ENCODE measurements at places on chromosomes 11 and 22.

DNA sequence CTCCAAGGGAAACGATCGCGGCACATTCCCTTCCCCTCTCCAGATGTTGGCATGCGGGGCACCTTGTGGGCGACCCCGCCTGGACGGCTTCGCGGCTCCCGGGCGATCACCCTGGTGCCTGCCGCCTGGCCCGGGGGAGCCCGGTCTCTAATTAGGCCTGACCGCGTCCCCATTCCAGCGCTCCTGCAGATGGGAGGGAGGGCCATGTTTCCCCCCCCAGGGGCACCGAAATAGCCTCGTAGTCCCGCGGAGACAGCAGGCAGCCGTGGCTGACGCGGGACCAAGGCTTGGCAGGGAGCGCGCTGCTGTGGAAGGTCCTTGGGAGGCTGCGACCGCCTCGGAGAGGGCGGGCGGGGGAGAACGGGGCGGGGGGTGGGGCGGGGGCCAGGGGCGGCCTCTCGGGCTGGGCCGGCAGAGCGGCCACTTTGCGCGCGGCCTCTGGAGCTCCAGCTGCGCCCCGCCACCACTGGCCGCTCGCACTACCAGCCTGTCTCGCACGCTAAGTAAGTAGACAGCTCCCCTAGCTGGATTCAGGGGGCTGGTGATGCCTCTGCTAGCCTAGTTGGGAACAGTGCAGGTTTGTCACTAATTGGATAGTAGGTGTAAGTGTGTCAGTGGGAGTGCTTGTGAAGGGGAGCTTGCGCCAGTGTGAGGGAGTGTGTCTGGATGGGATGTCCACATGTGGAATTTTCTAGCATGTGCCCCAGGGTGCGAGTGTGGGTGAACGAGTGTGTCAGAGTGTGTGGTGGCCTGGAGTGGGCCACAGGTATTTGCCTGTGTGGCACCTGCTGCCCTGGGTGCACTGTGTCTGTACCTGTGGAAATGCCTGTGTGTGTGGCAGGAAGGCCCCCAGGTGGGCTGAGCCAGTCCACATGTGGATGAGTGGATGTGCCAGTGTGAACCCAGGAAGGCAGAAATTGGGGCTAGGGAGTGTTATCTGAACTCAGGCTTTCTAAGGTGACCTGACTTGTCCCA lies at the start of gene INSC:
Gene INSC (plus strand): TSS at position 423 of the 975 bp plus-strand sequence. CDS start 34,252 bp downstream, outside the sequence.
- no peak for DNase-seq

DNA sequence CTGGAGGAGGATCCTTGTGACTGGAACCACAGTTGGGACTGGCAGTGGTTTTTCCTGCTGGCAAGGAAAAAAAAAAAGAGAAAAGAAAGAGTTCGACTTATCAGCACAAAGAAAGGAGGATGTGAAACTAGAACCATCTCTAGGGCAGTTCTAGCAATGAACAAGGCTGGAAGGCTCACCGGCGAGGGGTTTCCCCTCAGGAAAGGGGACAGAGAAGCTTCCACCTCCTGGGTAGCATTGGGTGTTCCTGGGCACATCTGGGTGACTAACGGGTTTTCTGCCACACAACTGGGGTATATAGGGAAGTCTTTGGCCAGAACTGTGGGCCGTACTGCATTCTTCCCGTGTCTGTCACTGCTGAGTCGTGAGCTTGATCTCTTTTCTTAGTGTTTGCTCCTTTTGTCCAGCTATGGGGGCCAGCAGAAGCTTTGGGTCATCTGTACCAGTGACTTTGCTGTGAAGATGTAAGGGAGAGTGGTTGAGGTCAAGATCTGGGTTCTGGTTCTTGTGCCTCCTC lies 109.4 kb upstream of the OR4B1 start:
- DNase-seq = no peak

- DNase-seq = no peak
Observed at GRCh38 chr11:119100246-119100970, 1.2 kb downstream of the DPAGT1 start.

DNA sequence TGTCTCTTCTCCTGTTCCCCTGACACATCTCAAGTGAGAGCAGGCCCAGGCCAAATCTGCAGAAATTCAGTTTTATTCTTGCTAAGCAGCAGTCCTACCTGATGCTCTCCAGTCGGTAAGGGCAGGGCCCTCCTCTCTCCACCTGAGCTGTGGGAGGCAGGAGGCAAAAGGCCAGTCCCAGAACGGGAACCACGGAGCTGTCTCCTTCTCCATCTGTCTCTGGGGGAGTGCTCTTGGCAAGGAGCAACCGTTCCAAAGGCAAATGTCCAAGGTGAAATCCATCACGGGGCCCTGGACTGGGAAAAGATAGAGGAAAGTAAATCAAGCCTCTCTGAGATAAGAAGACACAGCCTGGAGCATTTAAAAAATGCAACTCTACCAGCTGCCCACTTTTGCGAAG lies 65.2 kb upstream of the CDON start:
- peak; percentile 75 for DNase-seq

- DNase-seq = peak; percentile 88
Observed at GRCh38 chr22:46122511-46122971, 27.8 kb upstream of the PPARA start.

DNA sequence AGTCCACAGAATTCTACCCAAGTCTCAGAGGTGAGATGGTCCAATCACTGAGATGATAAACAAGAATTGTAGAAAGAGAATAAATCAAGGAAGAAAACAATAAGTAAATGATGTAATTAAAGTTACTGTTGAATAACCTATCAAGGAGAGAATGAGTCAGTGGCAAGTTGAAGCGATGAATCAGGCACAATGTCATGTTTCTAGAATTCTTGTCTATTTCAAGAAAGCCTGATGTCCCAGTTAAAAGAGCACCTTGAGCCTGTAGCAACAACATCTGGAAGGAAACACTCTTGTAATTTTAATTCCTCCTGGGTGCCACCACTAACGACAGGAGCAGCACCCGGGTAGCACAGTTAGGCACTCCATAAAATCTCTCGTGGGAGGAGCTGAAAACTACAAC lies 67.9 kb upstream of the SLC35C1 start:
- DNase-seq = no peak

DNA sequence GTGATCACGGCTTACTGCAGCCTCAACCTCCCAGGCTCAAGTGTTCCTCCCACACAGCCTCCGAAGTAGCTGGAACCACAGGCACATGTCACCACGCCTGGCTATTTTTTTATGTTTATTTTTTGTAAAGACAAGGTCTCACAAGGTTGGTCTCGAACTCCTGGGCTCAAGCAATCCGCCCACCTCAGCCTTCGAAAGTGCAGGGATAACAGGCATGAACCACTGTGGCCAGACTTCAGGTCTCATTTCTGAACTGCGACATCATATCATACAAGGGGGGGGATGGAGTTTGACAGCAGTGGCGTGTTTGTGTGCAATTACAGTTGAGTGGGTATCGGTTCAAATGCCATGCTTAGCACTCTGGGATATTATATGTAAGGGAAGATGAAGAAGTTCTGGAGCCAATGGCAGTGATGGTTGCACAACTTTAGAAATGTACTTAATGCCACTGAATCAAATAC lies 6.9 kb downstream of the NAALADL1 start:
- no peak for DNase-seq

GRCh38 chr11:65591939-65592857 lies 3.4 kb downstream of the KCNK7 start:
- no peak for DNase-seq

DNA sequence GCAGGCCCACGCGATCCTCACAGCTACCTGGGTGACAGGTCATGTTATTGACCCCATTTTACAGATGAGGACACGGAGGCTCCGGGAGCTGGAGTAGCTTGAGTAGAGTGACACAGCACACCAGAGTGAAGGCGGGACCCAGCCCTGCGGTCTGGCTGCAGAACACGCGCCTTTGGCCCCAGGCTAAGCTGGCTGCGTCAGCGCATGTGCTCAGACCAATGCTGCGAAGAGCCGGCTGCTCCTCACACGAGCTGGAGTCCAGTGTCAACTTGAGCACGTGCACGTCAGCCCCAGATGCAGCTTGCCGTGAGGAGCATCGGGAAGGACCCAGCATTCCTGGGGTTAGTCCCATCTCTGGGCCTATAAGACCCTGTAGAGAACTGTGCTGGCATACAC lies 49.9 kb downstream of the SCUBE1 start:
- DNase-seq = no peak

DNA sequence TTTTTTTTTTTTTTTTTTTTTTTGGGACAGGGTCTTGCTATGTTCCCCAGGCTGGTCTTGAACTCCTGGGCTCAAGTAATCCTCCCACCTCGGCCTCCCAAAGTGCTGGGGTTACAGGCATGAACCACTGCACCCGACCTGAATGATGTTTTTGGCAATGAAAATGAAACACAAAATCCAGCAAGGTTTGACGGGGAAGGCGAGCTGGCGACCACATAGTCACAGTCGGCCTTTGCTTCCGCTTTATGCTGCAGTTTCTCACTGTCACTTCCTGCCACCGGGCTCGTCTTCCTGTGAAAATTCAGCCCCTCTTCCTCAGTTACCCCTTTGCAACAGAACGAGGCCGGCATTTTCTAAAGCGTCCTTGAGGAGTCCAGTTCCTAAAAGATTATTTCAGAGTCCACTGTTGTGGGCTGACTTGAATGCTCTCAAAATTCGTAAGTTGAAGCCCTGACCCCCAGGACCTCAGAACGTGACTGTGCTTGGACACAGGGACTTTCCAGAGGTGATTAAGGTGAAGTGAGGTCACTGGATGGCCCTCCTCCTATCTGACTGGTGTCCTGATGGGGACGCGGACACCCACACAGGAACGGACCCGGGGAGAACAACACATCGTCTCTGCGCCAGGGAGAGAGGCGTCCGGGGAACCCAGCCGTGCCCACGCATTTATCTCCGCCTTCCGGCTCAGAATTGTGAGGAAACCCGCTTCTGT lies 2.9 kb upstream of the BID start:
- no peak for DNase-seq

DNA sequence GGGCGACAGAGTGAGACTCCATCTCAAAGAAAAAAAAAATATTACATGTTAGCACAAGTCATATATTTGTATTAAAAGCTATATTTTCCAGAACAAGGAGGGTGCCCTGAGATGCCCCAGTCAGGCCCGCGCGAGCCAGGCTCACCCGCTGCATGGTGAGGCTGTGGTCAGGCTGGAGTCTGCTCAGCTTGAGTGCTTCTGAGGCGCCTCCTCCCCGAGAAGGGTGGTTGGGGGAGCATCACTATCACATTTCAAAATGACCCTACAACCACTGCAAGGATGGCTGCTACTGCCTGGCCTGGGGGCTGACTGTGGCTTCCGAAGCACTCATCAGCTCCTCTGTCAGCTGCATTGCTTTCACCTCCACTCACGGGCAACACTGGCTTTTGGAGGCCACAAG lies 77.1 kb downstream of the SCUBE1 start:
- no peak for DNase-seq

GRCh38 chr22:44730490-44731356 lies 21.7 kb upstream of the ARHGAP8 start:
- DNase-seq = no peak

- no peak for DNase-seq
Observed at GRCh38 chr11:130527636-130528297, 79.3 kb downstream of the ADAMTS15 start.

- DNase-seq = no peak
Observed at GRCh38 chr11:8327761-8328192, 64.1 kb upstream of the LMO1 start.

DNA sequence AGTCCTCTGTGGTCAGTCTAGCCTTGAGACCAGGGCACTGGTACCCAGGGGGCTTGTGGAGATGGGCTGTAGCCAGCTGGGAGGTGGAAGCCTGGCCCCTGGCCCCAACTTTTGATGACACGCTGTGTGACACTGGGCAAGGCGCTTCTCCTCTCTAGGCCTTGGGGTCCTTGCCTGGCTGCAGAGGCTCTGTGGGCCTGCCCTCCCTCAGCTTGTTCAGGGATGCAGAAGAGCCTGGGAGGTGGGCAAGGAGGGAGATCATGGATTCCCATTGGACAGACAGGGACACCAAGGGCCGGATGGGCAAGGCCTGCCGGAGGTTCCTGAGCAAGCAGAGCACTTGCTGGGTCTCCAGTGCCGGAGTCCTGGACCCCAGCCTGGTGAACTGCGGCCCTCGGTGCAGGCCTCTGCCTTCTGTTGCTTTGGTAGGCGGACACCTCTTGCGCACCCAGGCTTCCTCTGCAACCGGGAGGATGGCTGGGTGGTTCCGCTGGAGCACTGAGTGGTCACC lies 1.3 kb upstream of the PPP2R5B start:
- DNase-seq = peak; percentile 40
